Naive B cell (primary cell): ENCODE measurements at places on chromosomes 3 and 15. TPM values are rescaled to one million over a fixed set of nuclear protein-coding genes. Genes with fewer than 3 reads are reported as not detected.

- no peak for DNase-seq
Measured at GRCh38 chr3:78519281-78519680, 1248.5 kb downstream of the ROBO1 start.

The REC114 gene
- not detected for polyA plus RNA-seq

The SST gene
- not detected for polyA plus RNA-seq

The MCF2L2 gene
- polyA plus RNA-seq, result not detected

- DNase-seq, result no peak
Measured at GRCh38 chr15:80840182-80841130, 61.3 kb downstream of the CEMIP start.

DNA sequence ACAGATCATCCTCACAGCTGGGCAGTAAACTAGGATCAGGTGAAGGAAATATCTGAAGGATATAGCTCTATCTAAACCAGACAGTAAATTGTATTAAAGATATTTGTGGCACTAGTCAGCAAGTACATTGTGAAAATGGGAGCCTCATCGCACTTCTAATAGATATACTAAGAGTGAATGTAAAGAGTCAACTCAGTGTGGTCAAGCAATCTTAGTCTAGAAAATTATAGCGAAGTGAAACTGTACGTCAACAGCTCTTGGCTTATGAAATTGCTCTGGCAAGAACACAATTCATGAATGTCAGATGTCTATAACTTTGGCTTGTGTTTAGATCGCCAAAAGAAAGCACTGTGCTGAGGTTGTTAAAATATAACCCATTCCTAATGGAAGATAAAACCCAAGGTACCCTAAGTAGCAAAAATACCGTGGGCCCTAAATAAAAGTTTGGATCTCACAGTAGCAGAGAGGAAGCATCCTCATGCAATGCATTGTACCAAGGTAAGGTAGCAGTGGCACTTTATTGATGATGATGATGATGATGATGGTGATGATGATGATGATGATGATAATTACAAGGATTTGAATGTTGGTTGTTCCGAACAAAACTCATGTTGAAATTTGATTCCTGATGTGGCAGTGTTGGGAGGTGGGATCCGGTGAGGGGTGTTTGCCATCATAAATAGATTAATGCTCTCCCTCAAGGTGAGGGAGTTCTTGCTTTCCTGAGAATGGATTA lies 228.5 kb downstream of the UNC13C start:
- DNase-seq, result no peak

- DNase-seq, result no peak
Measured at GRCh38 chr3:32083702-32084270, 22.6 kb upstream of the GPD1L start.

GRCh38 chr3:55107187-55107586 lies 179.3 kb upstream of the LRTM1 start:
- no peak for DNase-seq

DNA sequence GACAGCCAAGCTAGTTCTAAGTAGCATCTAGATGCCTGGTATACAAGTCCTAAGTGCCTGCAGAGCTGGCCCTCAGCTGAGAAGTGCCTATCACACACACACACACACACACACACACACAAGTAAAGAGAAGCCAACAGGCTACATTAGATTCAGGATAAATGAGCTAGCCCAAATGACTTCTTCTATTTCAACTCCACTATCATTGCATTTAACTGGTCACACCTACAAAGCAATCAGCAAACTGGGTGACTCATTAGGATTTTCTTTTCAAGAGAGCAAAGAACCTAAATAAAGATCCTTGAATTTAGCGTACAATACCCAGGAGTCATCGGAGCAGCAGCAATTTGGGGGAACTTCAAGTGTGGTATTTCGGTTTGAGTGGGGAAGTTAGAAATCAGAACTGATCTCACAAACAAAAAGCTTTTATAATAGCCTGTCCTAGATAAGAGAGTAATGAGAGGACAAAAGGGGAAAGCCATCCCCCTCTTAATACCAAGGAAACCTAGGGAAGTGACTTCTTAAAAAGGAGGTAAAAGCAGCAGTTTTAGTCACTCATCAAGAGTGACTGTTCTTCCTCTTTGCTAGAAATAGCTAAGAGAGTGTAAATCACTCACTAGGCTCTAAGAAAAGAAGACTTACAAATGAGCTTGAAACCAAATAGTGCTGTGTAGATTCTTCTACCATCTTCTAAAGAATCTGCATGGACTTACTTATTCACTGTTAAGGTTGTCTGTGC lies 112.7 kb downstream of the TNIK start:
- no peak for DNase-seq

GRCh38 chr15:70240082-70240481 lies 142.4 kb upstream of the TLE3 start:
- peak; percentile 85 for DNase-seq

The NPAP1 gene
- not detected for polyA plus RNA-seq

DNA sequence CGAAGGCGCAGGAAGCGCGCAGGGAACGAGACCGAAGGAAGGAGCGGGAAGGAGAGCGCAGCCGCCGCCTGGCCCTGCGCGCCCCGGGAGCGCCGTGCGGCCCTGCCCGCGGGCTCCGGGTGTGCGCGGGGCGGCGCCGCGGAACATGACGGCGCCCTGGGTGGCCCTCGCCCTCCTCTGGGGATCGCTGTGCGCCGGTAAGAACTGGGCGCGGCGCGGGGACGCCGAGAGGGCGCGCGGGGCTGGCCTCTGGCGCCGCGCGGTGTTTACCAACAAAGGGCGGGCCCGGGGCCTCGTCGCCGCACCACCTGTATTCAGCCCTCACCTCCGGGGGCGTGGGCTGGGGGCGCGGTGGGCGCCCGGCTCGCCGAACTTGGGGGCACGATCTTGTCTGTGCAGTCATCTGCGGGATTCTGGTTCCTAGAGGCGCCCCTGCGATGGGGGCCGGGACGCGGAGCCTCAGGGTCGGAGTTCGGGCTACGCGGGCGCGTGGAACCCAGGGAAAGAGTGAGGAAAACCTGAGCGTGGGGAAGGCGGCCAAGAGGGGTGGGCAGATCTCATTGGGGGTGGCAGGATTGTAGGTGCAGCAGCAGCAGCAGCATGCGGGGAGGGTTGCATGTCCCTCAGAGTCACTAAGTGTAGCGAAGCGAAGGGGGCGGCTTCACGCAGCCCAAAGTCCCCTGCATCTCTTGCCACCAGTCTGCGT lies 641 bp downstream of the ACVR2B start:
- DNase-seq, result peak; percentile 21

GRCh38 chr3:48662753-48663488 lies at the start of gene CELSR3:
Gene CELSR3 (minus strand): TSS chr3:48662886. CDS start chr3:48662634, 252 bp downstream.
- no peak for DNase-seq

The PATL2 gene
- 28.6 TPM for polyA plus RNA-seq

DNA sequence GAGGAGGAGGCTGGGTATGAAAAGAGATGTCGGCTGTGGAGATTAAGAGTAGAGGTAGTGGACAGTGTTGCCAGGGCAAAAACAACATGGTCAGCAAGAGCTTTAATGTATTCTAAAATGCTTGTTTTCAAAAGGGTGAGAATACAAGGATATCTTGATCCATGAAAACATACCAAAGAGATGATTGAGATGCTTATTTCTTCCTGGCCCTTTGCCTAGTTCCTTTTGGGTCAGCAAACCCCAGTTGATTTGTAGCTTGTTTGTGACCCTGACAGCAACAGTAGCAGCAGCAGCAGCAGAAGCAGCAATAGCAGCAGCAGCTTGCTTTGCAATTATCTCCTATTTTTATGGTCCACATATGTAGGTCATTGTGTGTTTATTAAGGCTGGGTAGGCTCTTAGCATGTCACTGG lies 337.3 kb downstream of the LPP start:
- DNase-seq, result no peak

- DNase-seq, result no peak
Measured at GRCh38 chr3:132549890-132550578, 47.0 kb upstream of the ACKR4 start.

The CASR gene
- not detected for polyA plus RNA-seq

- DNase-seq, result peak; percentile 17
Measured at GRCh38 chr3:107525644-107526305, 3.0 kb downstream of the BBX start.

The APOD gene
- polyA plus RNA-seq, result 2.1 TPM

DNA sequence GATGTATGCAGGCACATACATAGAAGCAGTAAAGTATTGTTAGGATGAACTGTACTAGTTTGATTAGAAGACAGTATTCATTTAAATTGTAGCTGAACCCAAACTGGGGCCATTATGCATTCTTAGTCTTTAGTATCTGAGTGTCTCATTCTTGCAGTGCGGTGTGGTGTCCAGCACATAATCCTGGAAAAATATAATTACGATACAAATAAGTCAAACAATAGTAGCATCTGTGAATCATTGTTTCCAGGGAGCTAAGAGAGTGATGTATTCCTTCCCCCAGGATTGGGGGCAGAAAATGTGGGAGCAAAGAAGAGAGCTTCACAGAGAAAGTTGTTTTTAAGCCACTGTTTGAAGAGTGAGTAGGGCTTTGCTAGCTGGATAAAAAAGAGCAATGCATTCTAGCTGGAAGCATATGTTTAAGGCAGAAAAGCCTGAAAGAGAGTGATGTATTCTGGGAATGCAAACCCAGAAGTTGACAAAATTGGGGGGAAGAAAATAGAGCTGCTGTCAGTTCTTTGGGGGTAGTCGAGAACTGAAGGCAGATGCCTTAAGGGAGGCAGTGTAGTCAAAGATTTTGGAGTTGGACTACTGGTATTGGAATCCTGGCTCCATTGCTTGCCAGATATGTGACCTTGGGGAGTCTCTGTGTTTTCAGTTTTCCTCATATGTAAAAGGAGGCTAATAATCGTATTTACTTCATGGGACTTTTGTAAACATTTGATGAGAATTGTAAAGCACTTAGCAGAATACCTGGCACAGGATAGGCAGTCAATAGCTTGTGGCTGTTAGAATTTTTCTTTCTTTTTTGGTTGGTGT lies 14.1 kb downstream of the SLMAP start:
- DNase-seq, result no peak

- DNase-seq, result no peak
Measured at GRCh38 chr15:101193806-101194545, 57.9 kb downstream of the CHSY1 start.

- DNase-seq, result no peak
Measured at GRCh38 chr3:135802171-135802570, 163.4 kb upstream of the PPP2R3A start.

DNA sequence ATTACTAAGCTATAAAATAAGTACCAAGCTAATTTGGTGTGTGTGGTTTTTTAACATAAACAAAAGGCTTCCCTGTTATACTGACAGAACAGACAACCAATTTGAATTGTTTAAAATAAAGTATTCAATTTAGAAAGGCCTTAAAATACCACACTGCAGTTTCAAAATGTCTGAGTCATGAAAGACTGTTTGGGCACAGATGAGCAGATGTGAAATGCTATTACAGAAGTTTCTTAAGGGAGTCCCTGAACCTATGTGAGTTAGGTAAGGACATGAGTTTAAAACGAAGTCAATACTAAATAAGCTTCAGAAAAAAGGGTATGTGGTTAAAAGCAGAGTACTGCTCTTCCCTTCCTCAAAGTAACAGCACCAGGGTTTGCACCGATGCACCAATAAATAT lies 69.7 kb upstream of the SETMAR start:
- no peak for DNase-seq

DNA sequence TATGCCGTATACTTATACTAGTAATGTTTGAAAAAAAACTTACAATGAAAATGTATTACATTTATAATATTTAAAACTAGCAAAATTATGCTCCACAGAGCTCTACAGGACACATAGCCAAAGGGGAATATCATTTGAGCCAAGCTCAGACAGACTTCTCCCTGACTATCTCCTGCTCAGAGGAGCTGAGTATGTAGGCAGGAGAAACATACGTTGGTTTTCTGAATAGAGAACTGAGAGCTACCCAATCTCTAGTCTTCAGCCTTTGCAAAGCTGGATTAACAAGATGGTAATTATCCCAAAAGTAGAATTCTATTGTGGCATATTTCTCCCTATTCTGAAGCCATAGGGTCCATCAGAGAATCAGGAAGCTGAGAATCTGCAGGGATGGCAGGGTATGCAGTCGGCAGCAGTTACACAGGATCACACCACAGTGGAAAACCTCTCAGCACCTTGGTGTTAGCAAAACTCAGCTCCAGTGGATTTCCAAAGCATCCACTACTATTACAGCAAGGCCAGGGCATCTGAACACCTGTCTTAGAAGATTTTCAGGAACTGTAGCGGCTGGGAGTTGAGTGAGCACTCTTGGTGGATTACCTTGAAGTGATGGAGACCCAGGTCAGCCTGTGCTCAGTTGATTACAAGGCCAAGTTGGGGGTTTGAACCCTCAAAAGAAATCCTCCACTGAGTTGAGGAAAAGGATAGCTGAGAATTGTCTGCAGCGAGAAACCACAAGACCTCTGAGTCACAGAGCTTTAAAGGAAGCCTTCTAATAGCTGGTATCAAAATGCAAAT lies 30.1 kb downstream of the GPR15 start:
- DNase-seq, result no peak

The TRIM42 gene
- not detected for polyA plus RNA-seq

The CA12 gene
- not detected for polyA plus RNA-seq

DNA sequence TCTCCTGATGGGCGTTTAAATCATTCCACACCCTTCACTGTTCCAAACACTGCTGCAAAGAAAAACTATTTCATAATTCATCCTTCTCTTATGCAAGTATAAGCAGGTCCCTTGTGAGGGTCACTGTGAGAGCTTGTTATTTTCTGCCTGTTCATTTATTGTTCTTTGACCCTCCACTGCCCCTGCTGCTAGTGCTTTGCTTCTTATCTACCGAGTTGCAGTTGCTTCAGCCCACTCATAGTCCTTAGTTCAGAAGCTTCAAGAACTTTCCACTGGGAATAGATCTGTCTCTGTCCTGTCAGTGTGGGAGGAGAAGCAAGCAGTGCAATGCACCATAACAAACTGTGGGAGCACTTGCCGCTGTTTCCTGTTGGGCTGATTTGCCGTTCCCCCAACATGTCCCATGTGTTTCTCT lies 39.8 kb downstream of the RIOX2 start:
- DNase-seq, result no peak

DNA sequence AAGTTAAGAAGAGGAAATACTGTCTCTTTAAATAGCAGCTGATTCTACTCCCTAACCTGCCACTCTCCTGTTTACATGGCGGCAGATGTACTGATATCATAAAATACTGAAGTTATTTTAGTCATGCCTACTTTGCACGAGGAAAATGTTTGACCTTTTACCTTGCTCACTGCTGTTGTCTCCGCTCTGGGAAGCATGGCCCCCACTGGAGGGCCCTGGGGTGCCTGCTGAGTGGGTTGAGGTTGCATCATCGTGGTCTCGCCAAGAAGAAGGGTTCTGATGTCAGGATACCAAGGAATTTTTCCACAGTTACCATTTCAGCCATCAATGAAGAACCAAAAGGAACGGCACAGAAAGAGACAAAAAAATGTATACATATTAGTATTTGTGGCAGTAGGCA lies 16.7 kb downstream of the MEIS2 start:
- DNase-seq, result no peak

GRCh38 chr15:94047566-94047965 lies 183.8 kb upstream of the MCTP2 start:
- DNase-seq, result no peak

The MYO5A gene
- 3.8 TPM for polyA plus RNA-seq

- DNase-seq, result no peak
Measured at GRCh38 chr15:34056911-34057310, 17.9 kb upstream of the AVEN start.

GRCh38 chr15:51735228-51736010 lies 2.0 kb downstream of the LYSMD2 start:
- no peak for DNase-seq

The ZNF774 gene
- 0.38 TPM for polyA plus RNA-seq
